COLO829 (cell line): ENCODE measurements at places on chromosomes 16 and 17.

- no peak for DNase-seq
Measured at GRCh38 chr16:49862694-49863093, 6.8 kb upstream of the ZNF423 start.

DNA sequence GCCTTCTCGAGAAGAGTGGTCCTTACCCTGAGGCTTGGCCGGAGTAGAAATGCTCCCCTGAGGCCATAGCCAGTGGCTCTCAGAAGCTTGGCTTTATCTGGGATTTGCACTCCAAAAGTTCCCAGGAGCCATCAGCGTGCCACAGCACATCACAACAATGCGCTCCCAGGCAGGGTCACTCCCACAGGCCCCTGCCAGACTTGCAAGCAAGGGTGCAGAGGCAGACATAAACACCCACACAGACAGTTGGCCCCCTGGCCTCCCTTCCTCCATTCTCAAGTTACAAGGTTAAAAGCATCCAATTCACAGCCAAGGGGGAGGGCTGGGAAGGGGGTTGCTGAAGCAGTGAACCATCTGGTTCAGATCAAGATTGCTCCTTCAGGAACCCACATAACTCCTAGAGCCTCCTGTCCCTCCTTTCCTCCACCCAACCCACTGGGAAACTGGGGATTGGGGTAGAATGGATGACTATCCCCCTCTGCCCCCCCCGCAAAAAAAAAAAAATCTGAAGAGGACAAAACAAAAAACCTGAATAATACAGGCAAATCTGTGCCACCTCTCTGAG is 1.8 kb downstream of the ST3GAL2 start:
- no peak for DNase-seq

DNA sequence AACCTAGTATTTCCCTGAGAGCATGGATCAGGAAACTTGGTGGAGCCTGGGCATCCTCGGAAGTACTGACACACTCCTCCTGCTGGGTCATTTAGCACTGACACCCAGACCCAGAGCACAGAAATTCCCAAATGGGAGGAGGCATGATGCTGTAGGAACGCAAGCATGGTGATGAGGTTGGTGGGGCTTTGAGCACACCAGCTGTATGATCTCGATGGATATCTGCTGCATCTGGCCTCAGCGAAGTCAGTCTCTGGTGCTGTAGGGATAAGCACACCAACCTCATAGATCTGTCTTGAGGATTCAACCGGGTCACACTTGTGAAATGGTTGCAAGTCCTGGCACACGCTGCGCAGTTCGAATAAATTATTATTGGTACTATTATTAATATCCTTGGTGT is 52.5 kb downstream of the SHISA6 start:
- DNase-seq, result no peak

DNA sequence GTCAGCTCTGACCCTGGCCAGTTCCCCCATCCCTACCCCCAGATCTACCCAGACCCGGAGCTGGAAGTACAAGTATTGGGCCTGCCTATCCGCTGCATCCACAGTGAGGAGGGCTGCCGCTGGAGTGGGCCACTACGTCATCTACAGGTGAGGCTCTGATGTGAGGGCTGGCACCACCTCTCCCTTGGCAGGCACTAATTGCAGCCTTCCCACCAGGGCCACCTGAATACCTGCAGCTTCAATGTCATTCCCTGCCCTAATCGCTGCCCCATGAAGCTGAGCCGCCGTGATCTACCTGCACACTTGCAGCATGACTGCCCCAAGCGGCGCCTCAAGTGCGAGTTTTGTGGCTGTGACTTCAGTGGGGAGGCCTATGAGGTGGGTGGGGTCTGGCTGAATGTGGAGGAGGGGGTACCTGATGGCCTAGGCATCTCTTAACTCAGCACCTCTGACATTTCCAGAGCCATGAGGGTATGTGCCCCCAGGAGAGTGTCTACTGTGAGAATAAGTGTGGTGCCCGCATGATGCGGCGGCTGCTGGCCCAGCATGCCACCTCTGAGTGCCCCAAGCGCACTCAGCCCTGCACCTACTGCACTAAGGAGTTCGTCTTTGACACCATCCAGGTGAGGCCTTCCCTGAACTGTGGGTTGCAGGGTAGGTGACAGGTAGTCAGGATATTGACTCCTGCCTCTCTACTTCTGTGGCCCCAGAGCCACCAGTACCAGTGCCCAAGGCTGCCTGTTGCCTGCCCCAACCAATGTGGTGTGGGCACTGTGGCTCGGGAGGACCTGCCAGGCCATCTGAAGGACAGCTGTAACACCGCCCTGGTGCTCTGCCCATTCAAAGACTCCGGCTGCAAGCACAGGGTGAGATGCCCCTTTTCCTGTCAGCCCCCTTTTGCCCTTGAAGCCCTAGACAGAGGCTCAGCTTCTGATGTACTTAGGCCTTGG is 4.3 kb downstream of the TRAF4 start:
- DNase-seq, result no peak

DNA sequence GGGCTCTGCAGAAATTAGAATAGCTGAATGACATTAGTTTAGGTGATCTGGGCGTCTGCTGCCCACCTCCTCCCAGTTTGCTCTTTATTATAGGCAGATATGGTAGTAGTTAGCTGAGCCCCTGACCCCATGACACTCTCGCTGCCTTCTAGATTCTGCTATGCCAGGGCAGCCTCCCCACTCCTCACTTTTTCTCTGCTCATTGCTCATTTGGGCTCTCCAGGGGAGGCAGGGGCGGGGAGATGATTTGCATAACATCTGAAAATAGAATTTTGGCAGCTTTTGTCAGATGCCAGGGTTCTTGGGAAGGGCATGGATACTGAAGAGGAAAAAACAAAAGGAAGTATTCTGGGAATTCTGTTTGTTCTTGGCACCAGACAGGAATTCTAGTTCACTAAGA is 78.0 kb upstream of the GAS7 start:
- DNase-seq, result no peak

- DNase-seq, result no peak
Measured at GRCh38 chr16:4372001-4372577, 441 bp downstream of the VASN start.

DNA sequence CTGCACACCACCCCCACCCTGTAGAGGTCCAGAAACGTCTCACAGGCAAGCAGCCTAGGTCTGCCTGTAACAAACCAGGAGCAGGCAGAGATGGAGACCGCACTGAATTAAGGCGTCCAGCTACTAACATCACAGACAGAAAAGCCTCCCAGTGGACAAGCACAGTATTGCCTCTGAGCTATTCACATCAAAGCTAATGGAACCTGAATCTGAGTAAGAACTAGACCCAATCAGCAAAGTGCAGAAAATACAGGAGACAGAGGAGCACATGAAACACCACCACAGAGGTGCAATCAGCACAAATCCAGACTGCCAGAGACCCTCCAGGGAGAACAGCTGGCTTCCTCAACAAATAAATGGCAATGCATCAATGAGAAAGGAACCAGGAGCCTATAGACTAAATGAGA is 22.2 kb upstream of the PEMT start:
- DNase-seq, result peak; percentile 71

GRCh38 chr16:88468275-88469129 is 15.4 kb downstream of the ZFPM1 start:
- peak; percentile 27 for DNase-seq

DNA sequence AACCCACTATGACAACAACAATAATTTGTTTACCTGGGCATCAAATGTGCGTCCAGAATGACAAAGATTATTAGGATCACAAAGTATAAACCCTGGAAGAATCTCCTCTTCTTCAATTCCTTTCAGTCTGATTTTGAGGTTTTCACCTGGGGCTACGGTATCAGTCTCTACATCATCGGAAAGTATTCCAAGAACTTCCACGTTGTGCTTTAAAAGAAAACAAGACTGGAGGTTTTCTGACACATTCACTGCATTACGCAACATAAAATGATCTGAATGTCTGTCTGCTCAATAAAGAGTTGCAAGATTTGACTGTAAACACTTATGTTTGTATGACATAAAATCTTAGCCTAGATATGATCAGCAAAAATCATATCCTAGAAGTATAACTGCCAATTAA is 26.0 kb upstream of the RSL1D1 start:
- DNase-seq, result no peak

GRCh38 chr17:18185832-18186626 is 2.4 kb downstream of the ALKBH5 start:
- DNase-seq, result no peak

- DNase-seq, result no peak
Measured at GRCh38 chr17:17107281-17107680, 65.0 kb downstream of the MPRIP start.

GRCh38 chr16:84911486-84912216 is 91.9 kb downstream of the CRISPLD2 start:
- DNase-seq, result no peak

GRCh38 chr16:19114359-19115147 is 789 bp downstream of the ITPRIPL2 start:
- no peak for DNase-seq

DNA sequence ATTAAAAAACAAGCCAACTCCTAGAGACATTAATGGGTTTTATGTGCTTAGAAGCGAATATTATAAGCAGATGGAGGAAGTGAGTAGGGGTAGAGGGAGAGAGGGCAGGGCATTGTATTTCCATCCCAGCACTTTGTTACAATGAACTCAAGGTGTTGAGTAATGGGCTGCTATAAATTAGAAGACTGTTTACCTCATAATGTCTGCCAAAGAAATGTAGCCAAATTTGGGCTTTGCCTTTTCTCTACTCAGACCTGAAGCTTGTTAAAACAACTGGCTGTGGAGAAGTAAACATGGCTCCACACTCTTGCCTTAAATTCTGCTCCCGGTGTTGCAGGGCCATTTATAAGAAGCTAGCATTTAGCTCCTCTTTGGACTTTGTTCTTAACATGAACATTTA is 134.7 kb downstream of the PMP22 start:
- DNase-seq, result no peak

GRCh38 chr16:48498769-48499631 is 111.0 kb downstream of the N4BP1 start:
- no peak for DNase-seq

- DNase-seq, result no peak
Measured at GRCh38 chr16:12600116-12600515, 203.6 kb downstream of the CPPED1 start.

DNA sequence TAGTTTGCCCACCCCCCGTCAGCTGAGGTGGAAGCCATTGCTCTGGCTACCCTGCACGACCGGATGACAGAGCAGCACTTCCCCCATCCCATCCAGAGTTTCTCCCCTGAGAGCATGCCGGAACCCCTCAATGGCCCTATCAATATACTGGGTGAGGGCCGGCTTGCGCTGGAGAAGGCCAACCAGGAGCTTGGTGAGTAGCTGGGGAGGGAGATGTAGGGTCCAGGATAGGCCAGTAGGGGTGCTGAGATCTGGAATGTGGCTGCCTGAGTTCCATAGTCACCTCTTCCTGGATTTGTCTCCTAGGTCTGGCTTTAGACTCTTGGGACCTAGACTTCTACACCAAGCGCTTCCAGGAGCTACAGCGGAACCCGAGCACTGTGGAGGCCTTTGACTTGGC is 6.4 kb downstream of the PFAS start:
- no peak for DNase-seq

GRCh38 chr16:67862623-67863583 is 9.9 kb upstream of the EDC4 start:
- DNase-seq, result no peak

DNA sequence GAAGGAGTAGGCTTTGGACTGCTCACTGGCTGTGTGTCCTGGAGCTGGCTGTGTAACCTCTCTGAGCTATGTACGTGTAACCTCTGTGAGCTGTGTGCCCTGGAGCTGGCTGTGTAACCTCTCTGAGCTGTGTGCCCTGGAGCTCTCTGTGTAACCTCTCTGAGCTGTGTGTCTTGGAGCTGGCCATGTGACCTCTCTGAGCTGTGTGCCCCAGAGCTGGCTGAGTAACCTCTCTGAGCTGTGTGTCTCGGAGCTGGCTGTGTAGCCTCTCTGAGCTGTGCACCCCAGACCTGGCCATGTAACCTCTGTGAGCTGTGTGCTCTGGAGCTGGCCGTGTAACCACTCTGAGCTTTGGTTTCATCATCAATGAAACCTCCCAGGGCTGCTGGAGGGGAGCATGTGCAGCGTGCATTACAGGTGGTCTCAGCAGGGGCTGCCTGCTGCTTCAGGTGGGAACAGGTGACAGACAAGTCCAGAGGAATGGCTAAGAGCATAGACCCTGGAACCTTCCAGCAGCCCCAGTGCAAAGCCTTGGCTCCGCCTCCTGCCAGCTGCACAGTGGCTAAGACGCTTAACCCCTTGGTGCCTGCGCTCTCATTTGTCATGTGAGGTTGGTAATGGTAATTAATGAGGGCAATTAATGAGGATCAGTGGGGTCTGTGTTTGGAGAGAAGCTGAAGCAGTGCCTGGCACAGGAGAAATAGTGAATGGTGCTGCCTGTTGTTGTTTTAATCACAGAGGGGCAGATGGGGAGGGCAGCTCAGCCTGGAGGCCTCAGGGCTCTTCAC is 86.7 kb downstream of the KATNIP start:
- no peak for DNase-seq

- DNase-seq, result no peak
Measured at GRCh38 chr17:67124450-67125148, 80.2 kb downstream of the CACNG1 start.

GRCh38 chr16:4507588-4508345 is 30.8 kb downstream of the CDIP1 start:
- DNase-seq, result no peak

- no peak for DNase-seq
Measured at GRCh38 chr17:69729944-69730343, 315.4 kb downstream of the MAP2K6 start.

DNA sequence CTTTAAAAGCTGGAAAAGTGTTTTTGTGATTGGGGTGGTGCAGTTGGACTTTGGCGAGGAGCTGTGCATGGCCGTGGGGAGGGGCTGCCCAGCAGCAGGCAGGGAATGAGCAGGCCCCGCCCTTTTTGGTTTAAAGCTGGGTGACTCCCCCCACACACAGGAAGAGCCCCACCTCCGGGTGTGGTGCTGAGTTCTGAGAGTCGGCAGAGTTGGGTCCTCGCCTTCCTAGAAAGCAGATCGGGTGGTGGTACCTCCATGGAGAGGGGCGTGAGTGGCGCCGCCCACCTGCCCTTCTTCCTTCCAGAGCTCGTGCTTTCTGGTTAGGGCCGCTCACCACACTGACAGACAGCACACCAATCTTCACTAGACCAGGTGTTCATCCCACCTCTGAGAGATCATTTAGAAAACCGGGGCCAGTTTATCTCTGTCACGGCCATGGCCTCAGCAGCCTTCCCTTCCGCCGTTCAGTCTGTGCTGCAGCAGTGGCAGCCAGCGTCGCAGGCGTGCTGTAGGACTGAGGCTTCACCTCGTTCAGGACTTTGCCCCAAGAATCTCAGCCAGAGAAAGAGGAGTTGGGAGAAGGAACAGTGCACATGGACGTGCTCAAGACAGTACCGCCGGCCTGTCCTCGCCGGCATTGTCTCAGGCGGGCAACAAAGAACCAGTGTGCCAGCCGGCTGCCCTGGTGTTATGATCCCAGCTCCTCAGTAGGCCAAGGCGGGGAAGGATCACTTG is 144.0 kb upstream of the CHMP6 start:
- no peak for DNase-seq

DNA sequence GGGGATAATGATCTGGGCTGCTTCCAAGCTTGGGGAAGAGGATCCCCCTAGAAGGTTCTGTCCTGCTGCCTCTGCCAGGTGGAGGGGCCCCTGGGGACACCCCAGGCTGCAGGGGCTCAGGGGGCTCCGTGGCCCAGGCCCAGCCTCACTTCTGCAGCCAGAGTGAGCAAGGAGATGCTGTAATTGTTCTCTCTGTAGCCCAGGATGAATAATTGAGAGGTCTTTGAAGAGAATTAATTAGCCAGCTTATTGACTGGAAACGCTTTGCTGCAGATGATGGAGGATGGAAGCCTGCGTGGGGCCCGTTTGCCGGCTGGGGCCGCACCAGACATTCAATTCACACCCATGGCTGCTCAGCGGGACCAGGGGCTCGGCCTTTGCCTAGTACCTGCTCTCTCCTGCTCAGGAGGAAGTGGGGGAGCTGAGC is 38.5 kb downstream of the TMEM235 start:
- DNase-seq, result no peak

GRCh38 chr16:84020353-84020752 is 22.2 kb downstream of the SLC38A8 start:
- DNase-seq, result no peak
